Right kidney (tissue), 9 donors: ENCODE measurements at places on chromosomes 2 and 18.

DNA sequence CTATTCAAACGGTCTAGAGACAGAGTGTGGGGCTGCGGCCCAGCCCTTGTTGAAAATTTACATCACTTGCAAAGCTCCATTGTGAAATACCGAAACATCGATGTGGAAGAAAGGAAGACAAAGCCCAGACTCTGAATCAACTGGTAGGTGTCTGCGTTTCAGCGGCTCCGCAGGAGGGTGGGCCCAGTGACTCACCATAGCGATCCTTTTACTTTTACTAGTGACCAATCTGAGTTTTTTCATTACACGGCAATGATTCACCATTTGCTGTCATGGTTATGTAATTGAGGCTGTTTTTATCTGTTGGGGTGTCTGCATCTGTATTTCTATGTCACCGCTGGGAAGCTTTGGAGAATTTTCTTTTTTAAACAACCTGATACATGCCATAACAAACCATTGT is 66.6 kb upstream of the ODC1 start:
- DNase-seq: no peak

DNA sequence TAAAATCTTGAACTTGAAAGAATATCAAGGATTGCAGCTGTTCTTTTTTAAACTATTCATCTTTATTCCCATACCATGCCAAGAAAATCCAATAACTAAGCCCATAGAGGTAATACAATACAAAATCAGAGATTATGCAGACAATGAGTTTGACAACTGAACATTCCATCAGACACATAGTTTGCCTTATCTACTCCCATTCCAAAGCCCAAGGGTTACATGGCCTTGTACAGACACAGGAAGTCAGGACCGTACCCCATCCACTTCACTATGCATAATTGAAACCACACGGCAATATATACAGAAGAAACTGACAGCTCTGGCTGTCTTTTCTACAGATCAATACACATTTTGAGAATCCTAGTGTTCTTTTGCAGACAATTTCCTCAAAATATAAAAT is 181.3 kb downstream of the TMX3 start:
- no peak for DNase-seq

DNA sequence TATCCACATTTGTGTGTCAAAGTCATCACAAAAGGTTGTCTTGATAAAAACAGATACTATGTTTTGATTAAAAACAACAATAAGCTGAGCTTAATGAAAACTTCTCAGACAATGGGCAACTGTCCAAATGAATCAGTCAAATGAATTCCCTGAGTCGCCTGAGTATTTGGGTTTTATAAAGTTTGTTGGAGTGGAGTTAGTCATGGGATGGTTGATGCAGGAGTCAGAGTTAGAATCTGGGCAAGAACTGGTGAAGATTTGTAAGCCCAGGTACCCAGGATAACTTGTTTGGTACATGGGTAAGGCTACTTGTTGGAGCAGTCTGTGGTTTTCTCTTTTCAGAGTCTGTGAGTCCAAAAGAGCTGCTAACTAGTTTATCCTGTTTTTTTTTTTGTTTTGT is 34.4 kb upstream of the RAPGEF4 start:
- DNase-seq: no peak

DNA sequence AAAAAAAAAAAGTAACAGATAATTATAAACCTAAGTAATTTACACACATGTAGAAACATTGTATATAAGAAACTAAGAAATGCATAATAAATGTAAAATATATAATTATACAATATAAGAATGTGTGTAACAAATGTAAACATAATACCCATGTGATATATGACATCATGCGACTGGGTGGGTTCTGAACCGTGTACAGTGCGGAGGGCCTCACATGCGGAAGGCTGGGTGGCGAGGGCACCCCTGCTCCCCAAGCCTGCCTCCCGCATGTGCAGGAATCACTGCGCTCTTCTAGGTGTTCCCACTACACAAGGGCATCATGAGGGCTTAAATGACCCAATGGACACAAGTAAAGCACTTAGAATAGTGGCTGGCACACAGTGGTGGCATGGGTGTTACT is 2.0 kb downstream of the PTPN18 start:
- no peak for DNase-seq

GRCh38 chr18:49668574-49669275 is 106.9 kb downstream of the LIPG start:
- no peak for DNase-seq

- DNase-seq: peak; percentile 65
Measured at GRCh38 chr2:237673130-237674001, 46.0 kb downstream of the LRRFIP1 start.

- DNase-seq: peak; percentile 59
Measured at GRCh38 chr2:26605195-26605998, 35.8 kb downstream of the CIB4 start.

- DNase-seq: no peak
Measured at GRCh38 chr2:75788154-75788553, 77.4 kb upstream of the GCFC2 start.

GRCh38 chr2:24816404-24816803 is 23.2 kb downstream of the CENPO start:
- DNase-seq: no peak

GRCh38 chr2:201433394-201433995 is 17.8 kb downstream of the TRAK2 start:
- no peak for DNase-seq

DNA sequence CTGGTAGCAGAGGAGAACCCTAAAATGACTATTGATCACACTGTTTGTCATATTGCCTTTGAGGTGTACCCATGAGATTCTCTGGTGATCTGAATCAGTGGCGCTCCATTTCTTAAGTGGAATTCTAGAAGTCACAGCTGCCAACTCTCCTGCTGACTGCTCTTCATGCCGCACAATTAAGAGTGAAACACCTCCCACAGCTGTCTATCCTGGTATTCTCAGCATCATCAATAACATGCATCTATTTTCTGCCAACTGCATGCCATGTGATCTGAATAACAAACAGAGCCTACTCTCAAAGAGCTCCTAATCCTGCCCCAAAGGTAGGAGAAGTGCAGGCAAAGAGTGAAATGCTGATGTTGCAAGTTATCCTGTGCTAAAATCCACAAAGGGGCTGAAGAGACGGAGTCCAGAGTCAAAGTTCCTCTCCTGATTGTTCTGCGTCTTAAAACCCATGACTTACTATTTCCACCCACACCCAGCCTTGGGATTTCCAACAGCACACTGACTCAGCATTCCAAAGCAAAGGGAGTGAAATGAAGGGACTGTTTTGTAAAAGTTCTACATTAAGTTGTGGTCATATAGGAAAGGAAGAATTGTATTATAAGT is 13.7 kb upstream of the DAPL1 start:
- DNase-seq: no peak

DNA sequence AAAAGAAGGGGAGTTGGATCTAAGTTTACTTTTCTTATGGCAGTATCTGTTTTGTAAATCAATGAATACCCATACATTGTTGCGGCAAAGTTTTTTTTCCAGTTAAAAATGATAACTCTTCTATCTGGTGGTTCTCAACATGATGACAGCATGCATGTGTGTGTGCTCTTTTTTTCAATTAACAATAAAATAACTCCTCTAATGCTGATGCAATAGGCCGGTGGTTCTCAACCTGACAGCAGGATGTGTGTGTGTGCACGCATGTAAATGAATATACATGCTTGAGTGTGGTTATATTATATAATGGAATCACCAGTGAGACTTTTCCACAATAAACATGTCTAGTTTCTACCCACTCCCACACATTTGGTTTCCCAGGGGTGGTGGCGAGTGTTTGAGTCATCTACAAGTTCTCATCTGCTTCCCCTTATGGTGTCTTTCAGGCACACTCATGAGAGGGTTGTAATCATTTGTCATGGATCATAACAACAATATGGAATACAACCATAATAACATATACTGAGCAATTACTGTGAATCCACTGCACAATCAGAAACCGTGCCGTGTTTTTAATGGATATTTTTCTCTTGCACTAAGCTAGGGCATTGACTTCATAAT is 31.2 kb downstream of the PARD3B start:
- DNase-seq: no peak

DNA sequence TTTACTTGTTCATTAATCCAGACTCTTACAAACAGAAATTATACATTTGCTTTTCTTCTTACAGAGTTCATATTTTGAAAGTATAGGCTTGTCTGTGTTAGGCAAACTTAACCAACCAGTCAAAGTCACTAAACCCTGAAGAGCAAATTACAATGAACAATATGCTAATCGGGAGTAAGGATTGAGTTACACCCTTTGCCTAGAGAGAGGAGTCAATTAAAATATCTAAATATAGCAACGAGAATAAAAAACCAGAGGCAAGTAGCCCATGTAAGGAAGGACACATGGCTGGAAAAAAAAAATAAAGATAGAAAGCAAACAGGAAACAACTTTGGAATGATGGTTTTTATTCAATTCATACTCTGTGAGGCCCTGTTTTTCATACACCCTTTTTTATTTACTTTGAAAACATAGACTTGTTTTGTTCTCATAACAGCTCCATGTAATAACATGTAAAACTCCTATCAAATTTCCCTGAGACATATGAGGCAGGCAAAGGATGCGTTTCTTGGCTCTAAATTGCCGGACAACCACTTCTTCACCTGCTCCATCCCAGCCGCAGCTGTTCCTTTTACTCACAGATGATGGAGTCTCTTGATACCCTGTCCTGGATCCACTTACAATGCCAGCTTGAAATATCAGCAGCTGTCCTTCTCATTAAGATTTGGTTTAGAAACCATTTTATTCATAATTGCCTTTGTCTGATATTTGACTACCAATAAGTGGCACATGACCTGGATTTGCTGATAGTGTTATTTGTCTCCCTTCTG is 767.7 kb upstream of the GCFC2 start:
- no peak for DNase-seq

GRCh38 chr18:8845506-8845905 is 140.2 kb downstream of the MTCL1 start:
- DNase-seq: no peak
